ENCODE measurements at places on chromosomes 12 and 14.

GRCh38 chr14:81656811-81657210, 123.2 kb upstream of the SEL1L start:
- no peak for DNase-seq

- DNase-seq = peak; percentile 76
Observed at GRCh38 chr14:100221533-100222223, 17.3 kb upstream of the YY1 start.

GRCh38 chr14:40762685-40763084, 844.0 kb upstream of the LRFN5 start:
- DNase-seq = no peak

GRCh38 chr12:106091446-106091820, 47.3 kb downstream of the NUAK1 start:
- DNase-seq = no peak

DNA sequence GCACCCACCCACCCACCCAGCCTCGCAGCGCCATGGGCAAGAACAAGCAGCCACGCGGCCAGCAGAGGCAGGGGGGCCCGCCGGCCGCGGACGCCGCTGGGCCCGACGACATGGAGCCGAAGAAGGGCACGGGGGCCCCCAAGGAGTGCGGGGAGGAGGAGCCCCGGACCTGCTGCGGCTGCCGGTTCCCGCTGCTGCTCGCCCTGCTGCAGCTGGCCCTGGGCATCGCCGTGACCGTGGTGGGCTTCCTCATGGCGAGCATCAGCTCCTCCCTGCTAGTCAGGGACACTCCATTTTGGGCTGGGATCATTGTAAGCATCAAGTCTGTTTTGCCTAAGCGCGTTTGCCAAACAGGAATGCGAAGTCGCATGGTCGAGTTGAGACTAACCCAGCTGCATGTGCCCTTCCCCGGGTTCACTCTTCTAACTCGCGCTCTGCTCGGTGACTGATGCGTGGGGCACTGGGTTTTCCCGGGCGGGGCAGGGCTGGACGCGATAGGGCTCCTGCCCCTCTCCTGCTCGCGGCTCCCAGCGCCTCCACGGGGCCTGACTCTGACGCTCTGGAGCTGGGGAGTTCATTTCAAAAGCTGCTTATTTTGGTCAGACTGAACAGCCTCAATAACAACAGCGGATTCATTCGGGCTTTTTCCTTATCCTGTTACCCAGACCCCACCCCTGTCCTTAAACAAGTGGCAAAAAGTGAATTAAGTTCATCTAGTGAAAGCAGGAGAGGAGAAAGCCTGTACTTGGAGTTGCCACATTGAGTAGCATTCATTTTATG, 458 bp downstream of the SSPN start:
- DNase-seq = peak; percentile 3

DNA sequence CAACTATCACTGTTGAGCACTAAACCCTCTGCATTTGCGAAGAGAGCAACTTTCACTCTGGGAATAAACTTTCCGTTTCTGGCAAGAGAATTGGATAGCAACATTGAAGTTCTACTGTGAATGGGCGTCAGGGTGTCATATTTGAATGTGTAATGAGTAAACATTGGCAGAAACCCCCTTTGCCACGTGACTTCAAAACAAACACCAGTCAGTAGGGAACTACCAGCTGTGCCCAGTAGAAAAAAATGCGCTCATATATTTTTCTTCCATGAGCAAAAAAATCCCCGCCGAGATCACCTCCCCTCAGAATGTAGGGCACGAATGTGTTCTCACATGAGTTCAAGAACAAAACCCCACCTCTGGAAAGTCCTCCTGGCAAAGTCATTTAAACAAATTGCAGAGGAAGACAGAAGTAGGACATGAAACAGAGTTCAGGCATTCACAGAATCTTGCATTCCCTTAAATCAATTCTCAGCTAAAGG, 80.6 kb downstream of the BTG1 start:
- no peak for DNase-seq

GRCh38 chr12:109459247-109459646, 17.9 kb downstream of the KCTD10 start:
- DNase-seq = no peak

DNA sequence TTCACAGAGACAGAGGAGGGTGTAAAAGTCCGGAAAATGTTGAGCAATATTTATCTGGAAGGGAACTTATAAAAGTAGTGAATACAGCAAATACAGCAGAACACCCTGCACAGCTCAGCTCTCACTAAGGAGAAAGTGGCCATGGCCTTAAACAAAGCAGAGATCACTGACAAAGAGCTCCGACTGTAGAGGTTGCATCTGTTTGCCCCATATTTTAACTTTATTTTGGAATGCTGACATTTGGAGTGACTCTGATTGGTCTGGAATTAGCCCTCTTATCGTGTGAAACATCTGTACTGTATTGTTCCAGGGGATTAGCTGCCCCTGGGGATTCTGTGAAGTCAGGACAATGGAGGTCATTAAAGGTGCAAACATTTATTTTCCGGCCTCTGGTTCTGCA, 1275.7 kb upstream of the FLRT2 start:
- no peak for DNase-seq

Measured in HL-60 (cell line).